ENCODE measurements at places on chromosomes 12 and 14. TPM values are rescaled to one million over a fixed set of nuclear protein-coding genes. Genes with fewer than 3 reads are reported as not detected.

PYGL gene
- total RNA-seq, result 6.6 TPM

LMNTD1 gene
- not detected for total RNA-seq

CLEC2D gene
- 2.1 TPM for total RNA-seq

SLC4A8 gene
- 0.05 TPM for total RNA-seq

RDH12 gene
- total RNA-seq, result not detected

CAND1 gene
- total RNA-seq, result 23.0 TPM

STXBP6 gene
- total RNA-seq, result 4.9 TPM

ALDH1L2 gene
- total RNA-seq, result 4.0 TPM

MYF5 gene
- total RNA-seq, result 5.8 TPM

MANSC4 gene
- total RNA-seq, result not detected

OTX2 gene
- total RNA-seq, result not detected

OR4E1 gene
- total RNA-seq, result not detected

HVCN1 gene
- 4.6 TPM for total RNA-seq

DRAM1 gene
- total RNA-seq, result 3.0 TPM

TAS2R46 gene
- not detected for total RNA-seq

P2RX7 gene
- not detected for total RNA-seq

GRCh38 chr12:59499774-59500173, 96.1 kb upstream of the SLC16A7 start:
- H3K27me3 ChIP-seq, result no peaks in the 10 kb centered on the region
- DNase-seq, result no peak
- no peak overlapping the region for H3K4me3 ChIP-seq
- H3K36me3 ChIP-seq, result no peaks in the 10 kb centered on the region
- H3K4me1 ChIP-seq, result no peaks in the 10 kb centered on the region
- H3K27ac ChIP-seq, result no peak overlapping the region

DNA sequence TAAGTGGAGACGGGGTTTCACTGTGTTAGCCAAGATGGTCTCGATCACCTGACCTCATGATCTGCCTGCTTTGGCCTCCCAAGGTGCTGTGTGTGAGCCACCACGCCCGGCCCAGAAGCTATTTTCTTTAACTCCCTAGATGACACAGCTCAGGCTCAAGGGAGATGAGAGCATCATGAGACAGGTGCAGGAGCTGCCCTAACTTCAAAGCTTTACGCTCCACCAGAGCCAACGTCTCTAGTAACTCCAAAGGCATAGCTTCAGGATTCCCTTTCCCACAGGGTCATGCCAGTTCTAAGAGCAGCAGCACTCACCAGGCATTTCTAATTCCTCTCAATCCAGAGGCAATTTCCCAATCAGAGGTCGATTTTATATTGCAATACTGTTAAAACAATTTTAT, 21.0 kb downstream of the NDUFA12 start:
- H3K36me3 ChIP-seq, result no peaks in the 10 kb centered on the region
- H3K27me3 ChIP-seq, result no peaks in the 10 kb centered on the region
- H3K27ac ChIP-seq, result peak overlapping the region; percentile 67
- H3K4me3 ChIP-seq, result no peak overlapping the region
- no peak for DNase-seq
- H3K4me1 ChIP-seq, result peaks cover 14% of the 10 kb centered on the region

GRCh38 chr12:46366771-46367170, 5.8 kb downstream of the SLC38A2 start:
- H3K36me3 ChIP-seq, result peaks cover 15% of the 10 kb centered on the region
- H3K4me3 ChIP-seq, result peak overlapping the region; percentile 84
- no peaks in the 10 kb centered on the region for H3K27me3 ChIP-seq
- H3K4me1 ChIP-seq, result peaks cover 85% of the 10 kb centered on the region

DNA sequence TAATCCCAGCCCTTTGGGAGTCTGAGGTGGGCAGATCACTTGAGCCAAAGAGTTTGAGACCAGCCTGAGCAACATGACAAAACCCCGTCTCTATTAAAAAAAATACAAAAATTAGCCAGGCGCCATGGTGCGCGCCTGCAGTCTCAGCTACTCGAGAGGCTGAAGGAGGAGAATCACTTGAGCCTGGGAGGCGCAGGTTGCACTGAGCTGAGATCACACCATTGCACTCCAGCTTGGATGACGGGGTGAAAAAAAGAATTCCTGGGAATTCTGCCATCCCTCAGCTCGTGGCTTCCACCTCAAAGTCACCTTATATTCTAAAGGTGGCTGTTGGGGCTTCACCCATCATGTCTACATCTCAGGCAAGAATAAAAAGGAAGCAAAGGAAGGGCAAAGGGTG, 12.9 kb downstream of the BCL2L14 start:
- DNase-seq, result no peak
- no peaks in the 10 kb centered on the region for H3K36me3 ChIP-seq
- H3K4me3 ChIP-seq, result no peak overlapping the region

DNA sequence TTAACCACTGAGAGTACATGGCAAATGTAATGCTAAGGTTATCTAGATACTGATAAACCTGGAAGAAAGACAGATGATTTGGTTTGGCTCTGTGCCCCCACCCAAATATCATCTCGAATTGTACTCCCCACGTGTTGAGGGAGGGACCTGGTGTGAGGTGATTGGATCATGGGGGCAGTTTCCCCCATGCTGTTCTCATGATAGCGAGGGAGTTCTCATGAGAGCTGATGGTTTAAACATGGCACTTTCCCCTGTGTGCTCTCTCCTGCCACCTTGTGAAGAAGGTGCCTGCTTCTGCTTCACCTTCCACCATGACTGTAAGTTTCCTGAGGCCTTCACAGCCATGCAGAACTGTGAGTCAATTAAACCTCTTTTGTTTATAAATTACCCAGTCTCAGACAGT, 14.2 kb downstream of the NOXRED1 start:
- H3K36me3 ChIP-seq, result no peaks in the 10 kb centered on the region
- H3K4me1 ChIP-seq, result no peaks in the 10 kb centered on the region
- no peaks in the 10 kb centered on the region for H3K27me3 ChIP-seq
- DNase-seq, result no peak
- no peak overlapping the region for H3K4me3 ChIP-seq

GRCh38 chr12:131093604-131093955, 139.9 kb downstream of the ADGRD1 start:
- no peaks in the 10 kb centered on the region for H3K36me3 ChIP-seq
- H3K4me1 ChIP-seq, result no peaks in the 10 kb centered on the region
- DNase-seq, result no peak
- no peak overlapping the region for H3K27ac ChIP-seq
- H3K27me3 ChIP-seq, result no peaks in the 10 kb centered on the region

- H3K4me3 ChIP-seq, result no peak overlapping the region
- H3K27me3 ChIP-seq, result no peaks in the 10 kb centered on the region
- H3K36me3 ChIP-seq, result no peaks in the 10 kb centered on the region
- no peak overlapping the region for H3K27ac ChIP-seq
- no peak for DNase-seq
- no peaks in the 10 kb centered on the region for H3K4me1 ChIP-seq
Observed at GRCh38 chr12:67148265-67148664, 120.9 kb upstream of the CAND1 start.

- H3K4me3 ChIP-seq, result no peak overlapping the region
- no peaks in the 10 kb centered on the region for H3K27me3 ChIP-seq
- no peak overlapping the region for H3K27ac ChIP-seq
- no peak for DNase-seq
- H3K4me1 ChIP-seq, result no peaks in the 10 kb centered on the region
- no peaks in the 10 kb centered on the region for H3K36me3 ChIP-seq
Observed at GRCh38 chr14:34051966-34052657, 101.2 kb upstream of the EGLN3 start.

GRCh38 chr14:97331058-97331457, 533.9 kb downstream of the VRK1 start:
- H3K36me3 ChIP-seq, result no peaks in the 10 kb centered on the region
- no peak for DNase-seq
- H3K27me3 ChIP-seq, result no peaks in the 10 kb centered on the region
- H3K4me3 ChIP-seq, result no peak overlapping the region
- no peaks in the 10 kb centered on the region for H3K4me1 ChIP-seq

GRCh38 chr12:122861587-122861970, 26.3 kb downstream of the HIP1R start:
- H3K4me3 ChIP-seq, result no peak overlapping the region
- H3K4me1 ChIP-seq, result peaks cover 10% of the 10 kb centered on the region
- H3K36me3 ChIP-seq, result peaks cover under 1% of the 10 kb centered on the region
- DNase-seq, result no peak

GRCh38 chr14:61337893-61338292, 16.5 kb downstream of the PRKCH start:
- no peak for DNase-seq
- H3K27me3 ChIP-seq, result no peaks in the 10 kb centered on the region
- no peaks in the 10 kb centered on the region for H3K4me1 ChIP-seq
- no peaks in the 10 kb centered on the region for H3K36me3 ChIP-seq

- no peak overlapping the region for H3K27ac ChIP-seq
- no peaks in the 10 kb centered on the region for H3K27me3 ChIP-seq
- DNase-seq, result no peak
- H3K4me1 ChIP-seq, result peaks cover 81% of the 10 kb centered on the region
Observed at GRCh38 chr12:106133136-106134087, 5.3 kb downstream of the NUAK1 start.

DNA sequence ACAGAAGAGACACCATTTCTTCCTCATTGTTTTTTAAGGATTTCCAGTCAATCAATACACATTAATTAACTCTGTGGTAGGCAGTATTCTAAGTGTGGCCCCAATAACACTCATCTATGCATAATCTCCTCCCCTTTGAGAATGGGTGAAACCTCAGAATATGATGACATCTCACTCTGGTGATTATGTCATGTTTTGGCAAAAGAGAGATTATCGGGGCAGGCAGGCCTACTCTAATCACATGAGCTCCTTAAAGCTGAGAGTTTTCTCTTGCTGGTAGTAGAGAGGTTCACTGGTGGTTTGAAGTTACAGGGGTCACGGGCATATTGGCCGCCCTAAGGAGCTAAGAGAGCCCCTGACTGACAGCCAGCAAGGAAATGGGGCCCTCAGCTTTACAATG, 7.1 kb upstream of the LGMN start:
- no peaks in the 10 kb centered on the region for H3K36me3 ChIP-seq
- H3K4me1 ChIP-seq, result no peaks in the 10 kb centered on the region
- H3K27me3 ChIP-seq, result no peaks in the 10 kb centered on the region
- no peak for DNase-seq
- H3K4me3 ChIP-seq, result no peak overlapping the region

- H3K4me1 ChIP-seq, result no peaks in the 10 kb centered on the region
- peak; percentile 1 for DNase-seq
- H3K4me3 ChIP-seq, result no peak overlapping the region
- H3K27ac ChIP-seq, result no peak overlapping the region
Observed at GRCh38 chr14:100533656-100534485, 53.3 kb downstream of the BEGAIN start.

DNA sequence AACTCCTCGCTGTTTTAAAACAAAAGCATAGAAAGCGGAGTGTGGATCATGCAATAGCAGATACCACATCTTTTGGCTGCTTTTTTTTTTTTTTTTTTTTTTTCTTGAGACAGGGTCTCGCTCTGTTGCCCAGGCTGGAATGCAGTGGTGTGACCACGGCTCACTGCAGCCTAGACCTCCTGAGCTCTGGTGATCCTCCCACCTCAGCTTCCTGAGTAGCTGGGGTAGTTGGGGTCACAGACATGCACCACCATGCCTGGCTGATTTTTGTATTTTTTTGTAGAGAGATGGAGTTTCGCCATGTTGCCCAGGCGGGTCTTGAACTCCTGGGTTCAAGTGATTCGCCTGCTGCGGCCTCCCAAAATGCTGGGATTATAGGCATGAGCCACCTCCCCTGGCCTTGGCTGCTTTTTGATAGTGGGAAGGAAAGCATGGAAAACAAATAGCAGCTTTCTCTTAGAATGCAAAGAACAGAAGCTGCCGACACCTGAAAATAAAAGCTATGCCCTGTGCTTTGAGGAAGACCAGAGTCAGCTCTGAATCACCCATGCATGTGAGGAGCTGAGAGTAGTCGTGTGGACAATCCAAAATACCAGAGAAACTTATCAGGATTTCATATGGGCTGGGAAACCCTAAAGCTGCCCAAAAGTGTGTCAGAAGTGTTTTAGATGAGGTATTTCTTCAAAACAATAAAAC, 3.6 kb upstream of the ELK3 start:
- no peak for DNase-seq
- H3K36me3 ChIP-seq, result no peaks in the 10 kb centered on the region
- H3K4me3 ChIP-seq, result no peak overlapping the region
- no peak overlapping the region for H3K27ac ChIP-seq
- no peaks in the 10 kb centered on the region for H3K4me1 ChIP-seq
- H3K27me3 ChIP-seq, result peaks cover 7% of the 10 kb centered on the region

GRCh38 chr12:103806803-103807202, 34.2 kb downstream of the NT5DC3 start:
- H3K4me3 ChIP-seq, result no peak overlapping the region
- no peaks in the 10 kb centered on the region for H3K36me3 ChIP-seq
- H3K4me1 ChIP-seq, result peaks cover 30% of the 10 kb centered on the region
- H3K27me3 ChIP-seq, result no peaks in the 10 kb centered on the region
- no peak for DNase-seq

- H3K27ac ChIP-seq, result no peak overlapping the region
- no peaks in the 10 kb centered on the region for H3K4me1 ChIP-seq
- no peak for DNase-seq
- H3K4me3 ChIP-seq, result no peak overlapping the region
Observed at GRCh38 chr12:32089156-32089555, 17.5 kb upstream of the BICD1 start.

GRCh38 chr12:13097491-13098011, 5.9 kb downstream of the GSG1 start:
- H3K36me3 ChIP-seq, result no peaks in the 10 kb centered on the region
- H3K4me3 ChIP-seq, result peak overlapping the region; percentile 38
- no peaks in the 10 kb centered on the region for H3K27me3 ChIP-seq
- H3K4me1 ChIP-seq, result peaks cover 19% of the 10 kb centered on the region

- peak; percentile 70 for DNase-seq
- H3K4me1 ChIP-seq, result peaks cover 20% of the 10 kb centered on the region
- H3K27me3 ChIP-seq, result no peaks in the 10 kb centered on the region
- H3K27ac ChIP-seq, result peak within 1 kb of the TSS; percentile 99
- H3K36me3 ChIP-seq, result no peaks in the 10 kb centered on the region
- peak within 1 kb of the TSS; percentile 81 for H3K4me3 ChIP-seq
Observed at GRCh38 chr14:20683891-20684661, at the start of gene RNASE4. Gene RNASE4 (plus strand): TSS chr14:20684560. CDS start chr14:20699372, 14,812 bp downstream.

- no peaks in the 10 kb centered on the region for H3K27me3 ChIP-seq
- H3K4me3 ChIP-seq, result no peak overlapping the region
- DNase-seq, result no peak
- H3K4me1 ChIP-seq, result no peaks in the 10 kb centered on the region
- H3K27ac ChIP-seq, result no peak overlapping the region
- H3K36me3 ChIP-seq, result no peaks in the 10 kb centered on the region
Observed at GRCh38 chr12:43011383-43011926, 421.9 kb upstream of the PRICKLE1 start.

- DNase-seq, result no peak
- no peaks in the 10 kb centered on the region for H3K27me3 ChIP-seq
- H3K4me1 ChIP-seq, result peaks cover 8% of the 10 kb centered on the region
Observed at GRCh38 chr12:10151621-10152020, 20.3 kb downstream of the OLR1 start.

DNA sequence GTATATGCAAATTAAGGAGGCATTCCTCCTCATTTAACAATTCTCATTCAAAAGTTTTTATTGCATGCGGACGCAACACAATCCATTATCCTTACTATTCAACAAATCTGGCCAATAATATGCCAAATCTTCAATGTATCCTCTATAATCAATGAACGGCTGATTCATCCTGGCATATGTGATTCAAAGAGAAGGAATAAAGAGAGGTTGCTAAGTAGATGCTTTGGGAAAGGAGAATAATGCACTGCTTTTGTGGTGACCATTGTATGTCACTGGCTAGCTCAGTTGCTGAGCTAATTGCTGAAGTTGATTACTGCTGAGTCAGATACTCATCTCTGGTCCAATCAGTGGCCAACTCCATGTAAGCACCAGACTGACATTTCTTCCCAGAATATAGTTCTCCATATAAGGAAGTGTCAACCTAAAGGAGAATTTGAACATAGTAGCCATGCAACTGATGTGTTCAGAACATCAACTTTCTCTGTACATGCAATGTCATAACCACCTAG, 148.0 kb downstream of the PDZRN4 start:
- no peak for DNase-seq
- no peaks in the 10 kb centered on the region for H3K4me1 ChIP-seq
- no peak overlapping the region for H3K27ac ChIP-seq
- no peaks in the 10 kb centered on the region for H3K36me3 ChIP-seq
- H3K27me3 ChIP-seq, result no peaks in the 10 kb centered on the region
